ENCODE measurements at places on chromosomes 12 and 14.

- DNase-seq: no peak
Measured at GRCh38 chr12:56128670-56129205, 671 bp downstream of the ESYT1 start.

DNA sequence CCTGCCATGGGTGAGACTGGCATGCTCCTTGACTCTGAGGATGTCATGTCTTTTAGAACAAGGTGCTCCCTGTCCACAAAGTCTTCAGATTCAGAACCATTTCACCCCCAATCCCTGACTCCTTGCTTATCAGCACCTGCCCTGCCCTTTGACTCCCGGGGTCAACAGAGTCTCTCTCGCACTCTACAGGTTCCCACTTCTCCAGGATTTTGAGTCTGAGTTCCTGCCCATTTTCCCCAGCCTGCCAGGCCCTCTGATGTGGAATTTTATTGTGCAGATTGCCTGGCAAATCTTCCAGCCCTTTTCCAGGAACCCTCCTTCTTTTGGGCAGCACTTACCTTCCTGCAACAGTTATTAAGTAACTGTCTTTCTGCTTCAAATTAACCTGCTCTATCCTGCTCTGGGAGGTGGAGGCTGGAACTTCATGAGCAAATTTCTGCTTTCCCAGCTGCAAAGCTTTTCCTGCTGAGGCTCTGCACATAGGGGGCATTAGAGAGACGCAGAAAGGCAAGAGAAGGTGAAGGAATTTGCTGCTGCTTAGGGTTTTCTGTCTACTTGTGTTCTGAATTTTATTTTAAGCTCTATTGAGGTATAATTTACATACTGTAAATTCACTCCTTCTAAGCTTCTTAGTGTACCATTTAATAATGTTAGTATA is 259.1 kb downstream of the PCNX1 start:
- DNase-seq: no peak

DNA sequence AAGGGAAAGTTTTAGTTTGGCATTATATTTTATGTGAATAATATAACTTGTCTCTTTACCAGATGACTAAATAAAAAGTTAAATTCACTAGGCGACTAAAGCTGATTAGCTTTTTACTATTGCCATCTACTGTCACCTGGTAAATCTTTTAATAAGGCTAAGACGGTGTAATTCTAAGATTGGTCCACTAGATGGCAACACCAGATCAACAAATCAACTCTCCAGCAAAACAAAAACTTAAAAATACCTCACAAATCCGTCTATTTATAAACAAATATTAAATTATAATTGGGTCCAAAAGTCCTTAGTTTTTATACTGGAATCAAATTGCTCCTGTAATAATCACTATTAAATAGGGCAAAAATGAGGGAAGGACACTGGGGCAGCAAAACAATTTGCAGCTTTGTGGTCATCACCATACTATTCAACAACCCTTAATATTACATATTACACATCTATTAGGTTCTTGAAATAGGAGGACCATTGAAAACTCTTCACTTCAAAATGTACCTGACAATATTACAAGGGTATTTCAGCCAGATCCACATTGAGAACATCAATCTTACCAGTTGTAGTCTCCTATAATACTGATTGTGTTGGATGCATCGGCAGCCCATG is 47.9 kb downstream of the GALC start:
- peak; percentile 46 for DNase-seq

DNA sequence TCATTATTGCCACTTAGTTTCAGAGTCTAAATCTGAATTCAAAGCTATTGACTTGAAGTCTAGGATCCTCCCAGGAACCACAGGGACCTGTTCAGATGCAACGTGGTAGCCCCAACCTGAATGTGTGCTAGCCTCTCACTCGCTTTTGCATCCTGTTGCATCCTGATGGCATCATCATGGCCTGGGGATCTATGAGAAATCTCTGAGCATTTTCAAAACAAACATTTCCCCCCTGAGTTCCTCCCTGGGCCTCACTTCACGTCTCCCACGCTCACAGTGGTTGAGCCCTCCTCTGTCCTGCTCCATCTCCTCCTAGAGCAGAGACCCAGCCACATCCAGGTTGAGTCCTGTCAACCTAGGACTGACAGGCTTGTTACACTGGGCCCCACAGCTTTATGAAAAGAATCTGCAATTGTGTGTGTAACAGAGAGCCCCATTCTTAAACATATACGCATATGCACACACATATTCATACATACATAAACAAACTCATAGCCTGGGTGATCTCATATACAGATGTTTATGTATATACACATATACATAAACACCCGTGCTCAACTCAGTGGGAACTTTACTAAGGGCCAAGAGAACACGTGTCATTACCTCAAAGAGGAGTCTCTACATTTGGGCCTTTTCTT is 5.4 kb upstream of the KRT72 start:
- no peak for DNase-seq

- DNase-seq: peak; percentile 85
Measured at GRCh38 chr12:132596016-132596415, 14.4 kb downstream of the LRCOL1 start.

DNA sequence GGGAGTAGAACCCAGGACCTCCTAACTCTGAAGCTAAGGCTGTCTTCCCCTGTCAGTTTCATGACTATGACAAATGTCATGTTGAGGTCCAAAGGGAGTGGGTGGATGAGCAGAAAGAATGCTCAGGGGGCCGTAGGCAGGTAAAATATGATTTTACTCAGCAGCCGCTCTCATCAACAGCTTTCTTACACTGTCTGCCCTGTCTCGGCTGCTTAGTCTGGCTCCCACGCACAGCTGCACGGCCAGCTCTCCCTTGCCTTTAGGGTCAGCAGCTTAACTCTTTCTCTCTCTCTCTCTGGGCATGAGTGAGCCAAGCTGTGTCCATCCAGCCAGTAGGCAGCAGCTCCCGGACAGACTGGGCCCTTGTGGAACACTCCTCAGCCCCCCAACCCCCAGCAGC is 95.2 kb downstream of the GCH1 start:
- no peak for DNase-seq

GRCh38 chr14:77088219-77088618 is 9.8 kb upstream of the CIPC start:
- DNase-seq: peak; percentile 97

DNA sequence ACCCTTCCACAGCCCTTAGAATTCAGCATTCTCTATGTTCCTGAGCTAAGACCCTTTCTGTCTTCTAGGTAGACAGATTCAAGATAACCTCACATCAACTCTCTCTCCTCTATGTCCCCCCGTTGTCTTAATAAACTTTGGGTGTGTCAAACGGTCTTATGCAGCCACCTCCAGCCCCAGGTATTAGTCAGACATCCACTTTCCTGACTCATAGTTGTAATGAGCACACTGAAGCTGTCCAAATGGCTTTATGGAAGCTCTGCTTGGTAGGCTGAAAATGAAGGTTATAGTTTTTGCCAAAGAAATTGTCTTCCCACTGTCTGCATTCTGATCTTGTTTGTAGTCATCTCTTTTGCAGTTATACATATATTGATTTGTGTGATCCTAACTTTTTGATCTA is 482.0 kb downstream of the RMST start:
- DNase-seq: peak; percentile 16

GRCh38 chr12:120194534-120195395 is at the start of gene GCN1:
GCN1 (minus strand) TSS chr12:120194715; CDS start chr12:120194697, 18 bp downstream.
- DNase-seq: peak; percentile 96

DNA sequence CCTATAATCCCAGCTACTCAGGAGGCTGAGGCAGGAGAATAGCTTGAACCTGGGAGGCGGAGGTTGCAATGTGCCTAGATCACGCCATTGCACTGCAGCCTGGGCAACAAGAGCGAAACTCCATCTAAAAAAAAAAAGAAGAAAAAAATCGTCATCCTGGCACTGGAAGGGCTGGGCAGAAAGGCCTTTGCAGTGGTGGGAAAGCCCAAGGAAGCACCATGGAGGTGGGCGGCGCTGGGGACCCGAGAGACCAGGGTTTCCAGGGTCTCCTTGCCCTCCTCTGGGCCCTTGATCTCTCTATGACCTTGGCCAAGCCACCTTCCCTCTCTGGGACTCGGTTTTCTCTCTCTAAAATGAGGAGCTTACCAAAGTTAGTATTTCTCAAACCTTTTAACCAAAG is 65.4 kb downstream of the LGMN start:
- DNase-seq: no peak

DNA sequence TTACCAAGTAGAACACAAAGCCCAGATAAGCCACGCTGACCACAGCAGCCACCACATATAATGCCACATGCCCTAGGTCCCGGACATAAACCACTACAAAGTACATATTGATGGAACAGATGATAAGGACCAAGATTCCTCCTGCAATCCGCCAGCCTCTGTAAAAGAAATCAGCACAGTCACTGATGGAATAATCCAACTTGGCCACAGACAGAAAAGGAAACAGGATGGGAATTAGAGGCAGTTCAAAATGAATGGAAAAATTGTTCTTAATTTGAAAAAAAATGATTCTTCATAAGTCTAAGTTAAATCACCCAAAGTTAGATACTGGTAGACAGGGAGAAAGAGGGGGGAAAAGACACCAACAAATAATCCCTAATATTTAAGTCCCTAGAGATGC is 35.4 kb downstream of the SLC11A2 start:
- DNase-seq: no peak

GRCh38 chr12:75850721-75851462 is 180.7 kb downstream of the PHLDA1 start:
- DNase-seq: peak; percentile 60

- no peak for DNase-seq
Measured at GRCh38 chr12:113325916-113326315, 9.0 kb downstream of the SLC8B1 start.

DNA sequence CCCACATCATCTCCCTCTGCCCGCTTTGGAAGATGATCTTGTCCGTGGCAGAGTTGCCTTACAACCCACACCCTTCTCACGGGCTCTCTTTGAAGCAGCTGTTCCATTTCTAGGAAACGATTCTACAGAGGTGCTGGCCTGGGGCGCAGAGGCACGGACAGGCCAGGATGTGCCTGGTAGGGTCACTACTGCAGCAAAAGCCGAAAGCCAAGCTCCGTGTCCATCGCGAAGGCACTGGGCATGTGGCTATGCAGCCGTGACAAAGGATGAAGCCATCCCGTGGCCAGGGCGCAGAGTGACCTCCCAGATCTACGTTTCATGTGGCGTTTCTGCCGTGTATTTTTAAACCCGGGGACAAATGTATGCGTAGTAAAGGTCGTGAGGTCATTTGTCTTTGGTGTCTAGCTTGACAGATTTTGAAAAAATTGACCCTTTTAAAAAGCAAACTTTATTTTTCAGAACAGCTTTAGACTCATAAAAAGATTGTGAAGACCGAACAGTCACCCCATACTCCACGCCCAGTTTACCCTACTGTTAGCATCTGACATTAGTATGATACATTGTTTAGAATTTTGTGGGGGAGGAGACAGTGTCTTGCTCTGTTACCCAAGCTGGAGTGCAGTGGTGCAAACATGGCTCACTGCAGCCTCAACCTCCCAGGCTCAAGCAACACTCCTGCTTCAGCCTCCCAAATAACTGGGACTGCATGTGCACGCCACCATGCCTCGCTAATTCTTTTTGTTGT is 40.4 kb upstream of the NCOR2 start:
- DNase-seq: no peak

- DNase-seq: peak; percentile 88
Measured at GRCh38 chr14:105180592-105181548, at the start of gene NUDT14. NUDT14 (minus strand) TSS chr14:105181312; CDS start chr14:105181209, 103 bp downstream.

- DNase-seq: no peak
Measured at GRCh38 chr12:74441872-74442271, 95.8 kb upstream of the ATXN7L3B start.

GRCh38 chr12:28620281-28620680 is 430.0 kb downstream of the CCDC91 start:
- peak; percentile 25 for DNase-seq

GRCh38 chr12:27998170-27998569 is 25.6 kb upstream of the PTHLH start:
- peak; percentile 56 for DNase-seq

GRCh38 chr12:110170535-110171185 is 46.5 kb downstream of the IFT81 start:
- no peak for DNase-seq

- DNase-seq: no peak
Measured at GRCh38 chr14:76306131-76306530, 69.8 kb upstream of the ESRRB start.

DNA sequence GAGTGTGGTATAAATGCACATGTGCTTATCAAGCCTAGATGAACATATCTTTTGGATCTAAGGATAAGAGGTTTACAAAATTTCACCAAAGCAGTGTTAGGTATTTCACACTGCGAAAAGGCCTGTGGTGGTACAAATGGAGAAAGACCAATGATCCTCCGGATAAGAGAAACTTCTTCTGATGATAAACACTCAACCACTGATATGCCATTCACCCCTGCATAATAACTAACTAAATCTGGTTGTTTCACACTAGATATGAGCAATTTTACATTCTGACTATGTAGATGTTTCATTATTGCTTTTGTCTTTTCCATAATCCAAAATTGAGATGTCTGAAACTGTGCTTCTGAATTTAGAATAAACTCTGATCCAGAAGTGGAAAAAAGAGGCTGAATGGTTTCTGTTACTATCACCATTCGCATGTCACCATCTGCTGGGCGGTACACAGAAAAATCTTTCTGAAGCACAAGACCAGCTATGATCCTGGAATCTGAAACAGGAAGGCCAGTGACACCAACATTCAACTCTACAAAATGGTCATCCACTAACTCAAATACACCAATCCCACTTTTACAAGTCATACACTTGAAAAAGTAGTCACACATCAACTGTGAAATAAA is 1.3 kb downstream of the BBS10 start:
- peak; percentile 64 for DNase-seq

DNA sequence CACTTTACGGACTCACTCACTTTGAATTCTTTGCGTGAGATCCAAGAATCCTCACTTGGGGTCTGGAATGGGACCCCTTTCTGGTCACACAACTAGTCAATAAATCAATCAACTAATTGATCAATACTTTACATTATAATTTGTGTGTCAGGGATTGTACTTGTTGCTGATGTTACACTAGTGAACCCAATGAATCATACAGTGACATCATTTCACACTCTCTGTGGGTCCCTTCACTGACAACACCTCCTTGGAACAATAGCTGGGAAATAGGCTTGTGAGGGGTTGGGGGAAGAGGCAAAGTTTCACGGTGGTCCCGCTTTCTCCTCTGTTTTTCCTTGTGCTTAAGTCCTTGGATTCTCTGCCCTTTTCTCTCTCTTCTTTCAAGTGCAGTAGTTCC is 35.0 kb downstream of the TPH2 start:
- DNase-seq: peak; percentile 27

DNA sequence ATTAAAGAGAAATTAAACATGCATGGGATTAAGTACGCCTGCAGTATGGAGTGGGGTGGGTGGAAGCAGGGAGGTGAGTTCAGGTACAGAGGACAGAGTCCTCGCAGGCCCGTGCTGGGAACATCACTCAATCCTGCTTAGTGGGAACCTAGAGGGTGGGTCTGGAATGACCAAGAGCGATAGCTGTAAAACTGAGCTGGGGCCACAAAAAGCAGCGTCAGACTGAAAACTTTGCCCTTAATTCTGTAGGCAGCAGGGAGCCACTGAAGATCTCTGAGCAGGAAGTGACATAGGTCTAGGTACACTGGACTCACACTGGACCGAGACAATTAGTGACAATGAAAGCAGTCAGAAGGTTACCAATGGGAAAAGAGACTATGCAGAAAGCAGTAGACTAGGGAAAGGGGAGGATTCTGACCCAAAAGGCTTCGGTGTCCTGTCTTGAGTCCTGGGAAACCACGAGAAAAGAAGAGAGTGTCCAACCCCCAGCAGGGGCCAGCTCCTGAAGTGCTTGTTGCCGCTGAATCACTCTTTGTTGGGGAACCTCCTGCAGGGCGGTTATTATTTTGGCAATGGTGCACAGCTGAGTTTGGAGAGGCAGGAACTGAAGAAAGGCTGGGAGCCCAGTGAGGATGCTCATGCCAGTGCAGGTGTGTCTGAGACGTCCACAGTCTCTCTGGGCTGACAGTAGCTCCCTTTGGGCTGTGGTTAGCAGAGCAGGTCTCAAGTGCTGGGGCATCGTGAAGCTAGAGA is 97.4 kb downstream of the PLXNC1 start:
- no peak for DNase-seq
